ENCODE measurements at places on chromosomes 1 and 21.

GRCh38 chr1:51963592-51964308 is 26.8 kb downstream of the RAB3B start:
- H3K36me3 ChIP-seq: no peaks in the 10 kb centered on the region

DNA sequence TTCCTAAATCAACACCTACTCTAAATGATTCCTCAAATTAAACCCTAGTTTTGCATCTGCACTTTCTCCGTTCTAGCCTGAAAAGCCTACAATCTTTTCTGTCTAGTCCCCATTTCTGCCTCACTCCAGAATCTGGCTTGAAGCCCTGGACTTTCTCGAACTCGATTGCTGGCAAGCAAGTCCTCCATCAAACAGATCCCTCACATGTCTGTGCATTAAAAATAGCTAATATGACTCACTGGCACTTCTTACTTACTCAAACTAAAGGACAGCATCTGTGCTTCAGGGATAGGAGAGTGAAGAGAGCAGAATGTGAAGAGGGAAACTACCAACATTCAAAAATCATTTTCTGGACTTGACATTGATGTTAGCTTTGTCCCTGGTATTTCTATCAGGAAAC is 51.8 kb upstream of the CXADR start:
- no peaks in the 10 kb centered on the region for H3K27me3 ChIP-seq
- H3K4me1 ChIP-seq: peaks cover 17% of the 10 kb centered on the region
- no peak overlapping the region for H3K4me3 ChIP-seq
- H3K36me3 ChIP-seq: no peaks in the 10 kb centered on the region
- no peak for DNase-seq
- peak overlapping the region; percentile 41 for H3K27ac ChIP-seq

- H3K4me1 ChIP-seq: peaks cover 3% of the 10 kb centered on the region
- DNase-seq: peak; percentile 81
- no peak overlapping the region for H3K4me3 ChIP-seq
- peaks cover 22% of the 10 kb centered on the region for H3K27me3 ChIP-seq
- no peak overlapping the region for H3K27ac ChIP-seq
- H3K36me3 ChIP-seq: no peaks in the 10 kb centered on the region
Measured at GRCh38 chr1:29677028-29678024, 441.0 kb downstream of the PTPRU start.

- H3K4me3 ChIP-seq: no peak overlapping the region
- H3K27ac ChIP-seq: no peak overlapping the region
- no peak for DNase-seq
- H3K36me3 ChIP-seq: no peaks in the 10 kb centered on the region
- H3K4me1 ChIP-seq: no peaks in the 10 kb centered on the region
Measured at GRCh38 chr1:71577451-71578131, 496.8 kb upstream of the ZRANB2 start.
